NCI-H526 (cell line): ENCODE measurements at places on chromosomes 16 and 17.
A peak's percentile ranks its signal among the peaks of the same experiment; 100 is the strongest.

DNA sequence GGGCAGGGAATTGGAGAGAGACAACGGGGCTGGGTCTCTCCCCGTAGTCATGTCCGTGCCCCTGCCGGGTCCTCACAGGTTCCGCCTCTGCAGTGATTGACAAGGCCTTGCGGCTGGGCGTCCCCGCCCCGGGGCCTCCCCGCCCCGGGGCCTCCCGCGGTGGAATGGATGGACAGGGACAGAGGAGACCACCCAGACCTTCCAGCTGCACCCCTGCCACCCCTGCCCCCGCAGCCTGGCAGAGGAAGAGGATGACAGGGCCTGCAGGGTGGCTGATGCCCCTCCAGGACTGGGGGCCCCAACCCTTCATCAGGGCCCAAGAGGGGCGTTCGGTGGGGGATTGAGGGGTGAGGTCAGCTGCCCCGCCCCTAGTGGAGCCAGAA, 216.4 kb upstream of the CIBAR2 start:
- DNase-seq, result no peak

GRCh38 chr17:33046361-33047255, 55.0 kb downstream of the SPACA3 start:
- DNase-seq, result no peak

- no peak for DNase-seq
These were observed 104.6 kb downstream of the PRKCA start for GRCh38 chr17:66406701-66407644.

GRCh38 chr16:183005-183404, 2.7 kb downstream of the HBQ1 start:
- DNase-seq, result no peak

- peak; percentile 54 for DNase-seq
These were observed 70.6 kb downstream of the SREBF1 start for GRCh38 chr17:17766077-17766743.

GRCh38 chr17:50598487-50598886, 36.2 kb upstream of the ABCC3 start:
- DNase-seq, result peak; percentile 83

DNA sequence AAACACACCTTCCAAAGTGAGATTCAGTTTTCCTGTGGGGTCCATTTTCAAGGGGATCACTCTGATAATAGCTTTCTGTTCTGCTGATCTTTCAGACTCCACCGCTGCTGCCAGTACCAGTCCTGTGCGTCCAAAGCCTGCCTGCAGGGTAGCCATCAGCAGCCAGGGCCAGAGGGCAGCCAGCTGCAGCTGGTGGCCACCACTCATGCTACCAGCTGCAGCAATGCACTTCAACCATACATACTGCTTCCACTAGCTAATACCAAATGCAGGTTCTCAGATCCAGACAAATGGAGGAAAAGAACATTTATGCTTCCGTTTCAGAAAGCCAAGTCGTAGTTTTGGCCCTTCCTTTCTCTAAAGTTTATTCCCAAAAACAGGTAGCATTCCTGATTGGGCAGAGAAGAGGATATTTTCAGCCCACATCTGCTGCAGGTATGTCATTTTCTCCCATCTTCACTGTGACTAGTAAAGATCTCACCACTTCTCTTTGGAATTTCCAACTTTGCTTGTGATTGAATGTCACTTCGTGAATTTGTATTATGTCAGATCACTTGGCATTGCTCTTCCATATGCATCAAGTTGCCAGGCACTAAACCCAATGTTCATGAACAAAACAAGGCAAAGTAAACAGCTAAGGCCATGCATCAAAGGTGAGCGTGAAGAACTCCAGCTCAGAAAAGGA, 1.8 kb downstream of the RNF43 start:
- DNase-seq, result peak; percentile 57

DNA sequence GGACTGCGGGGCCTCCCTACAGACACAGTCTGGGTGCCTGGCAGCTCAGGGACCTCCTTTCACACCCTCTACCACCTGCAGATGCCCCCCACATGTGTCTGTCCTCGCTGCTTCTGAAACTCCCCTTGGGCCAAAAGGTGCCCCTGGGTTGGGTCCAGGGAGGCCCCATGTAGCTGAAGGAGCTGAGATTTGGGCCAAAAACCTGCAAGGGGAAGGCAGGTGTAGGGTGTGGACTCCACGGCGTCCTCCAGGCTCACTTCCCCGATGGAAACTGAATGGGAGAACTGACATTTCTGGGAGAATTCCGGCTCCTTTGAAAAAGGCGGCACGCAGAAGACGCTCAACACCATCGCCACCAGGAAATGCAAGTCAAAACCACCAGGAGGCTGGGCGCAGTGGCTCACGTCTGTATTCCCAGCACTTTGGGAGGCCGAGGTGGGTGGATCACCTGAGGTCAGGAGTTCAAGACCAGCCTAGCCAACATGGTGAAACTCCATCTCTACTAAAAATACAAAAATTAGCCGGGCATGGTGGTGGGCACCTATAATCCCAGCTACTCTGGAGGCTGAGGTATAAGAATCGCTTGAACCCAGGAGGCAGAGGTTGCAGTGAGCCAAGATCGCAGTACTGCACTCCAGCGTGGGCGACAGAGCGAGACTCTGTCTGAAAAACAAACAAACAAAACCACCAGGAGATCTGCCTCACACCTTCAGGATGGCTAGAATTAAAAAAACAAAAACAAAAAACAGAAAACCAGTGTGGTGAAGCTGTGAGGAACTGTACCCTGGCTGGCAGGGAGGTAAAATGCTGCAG, 13.2 kb upstream of the BAIAP2 start:
- no peak for DNase-seq

- no peak for DNase-seq
These were observed 91.4 kb upstream of the GSE1 start for GRCh38 chr16:85521552-85522307.

GRCh38 chr16:801584-802363, 1.2 kb upstream of the GNG13 start:
- DNase-seq, result no peak

- DNase-seq, result peak; percentile 88
These were observed at the start of gene NXPH3 for GRCh38 chr17:49575679-49576087. TSS of gene NXPH3 (plus strand) at chr17:49575871. CDS start at chr17:49576220, 349 bp downstream.

DNA sequence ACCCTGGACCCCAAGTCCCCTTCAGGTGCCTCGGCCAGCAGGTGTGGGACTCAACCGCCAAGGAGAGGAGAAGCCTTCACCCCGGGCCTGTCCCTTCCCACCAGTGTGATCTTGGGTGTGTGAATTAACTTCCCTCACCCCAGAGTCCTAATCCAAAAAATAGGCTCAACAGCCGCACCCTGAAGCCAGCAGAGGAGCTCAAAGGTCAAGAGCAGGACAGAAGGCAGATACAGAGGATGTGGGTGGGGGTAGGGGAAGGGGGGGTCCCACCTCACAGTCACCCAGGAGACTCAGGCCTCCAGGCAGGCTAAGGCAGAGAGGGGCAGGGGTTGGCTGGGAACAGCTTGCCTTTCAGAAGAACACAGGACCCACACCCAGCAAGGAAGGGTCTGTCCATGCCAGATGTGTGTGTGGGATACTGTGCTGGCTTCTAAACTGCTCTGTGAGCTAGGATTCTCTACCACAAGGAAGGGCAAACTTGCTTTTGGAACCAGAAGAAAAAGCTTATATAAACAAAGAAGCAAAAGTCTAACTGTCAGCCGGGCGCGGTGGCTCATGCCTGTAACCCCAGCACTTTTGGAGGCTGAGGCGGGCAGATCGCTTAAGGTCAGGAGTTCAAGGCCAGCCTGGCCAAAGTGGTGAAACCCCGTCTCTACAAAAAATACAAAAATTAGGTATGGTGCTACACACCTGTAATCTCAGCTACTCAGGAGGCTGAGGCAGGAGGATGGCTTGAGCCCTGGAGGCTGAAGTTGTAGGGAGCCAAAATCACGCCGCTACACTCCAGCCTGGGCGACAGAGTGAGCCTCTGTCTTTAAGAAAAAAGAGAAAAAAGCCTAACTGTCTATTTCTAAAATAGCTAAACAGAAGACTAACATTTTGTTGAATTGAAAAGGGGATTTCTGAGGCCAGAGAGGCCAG, 4.6 kb downstream of the PIEZO1 start:
- DNase-seq, result no peak

GRCh38 chr17:3982541-3983017, 18.3 kb upstream of the ATP2A3 start:
- DNase-seq, result no peak

GRCh38 chr16:57500578-57501111, 14.4 kb upstream of the DOK4 start:
- DNase-seq, result no peak
